ENCODE measurements at places on chromosomes 3 and 15. TPM values are rescaled to one million over a fixed set of nuclear protein-coding genes. Genes with fewer than 3 reads are reported as not detected.

COL6A5 gene
- total RNA-seq = 0.09 TPM

ANKUB1 gene
- total RNA-seq = not detected

RASA2 gene
- total RNA-seq = 10.6 TPM

SHC4 gene
- 2.0 TPM for total RNA-seq

BHLHE40 gene
- 13.2 TPM for total RNA-seq

ACOX2 gene
- 21.9 TPM for total RNA-seq

LARP6 gene
- 12.6 TPM for total RNA-seq

TRH gene
- total RNA-seq = 0.13 TPM

All from muscle of leg (tissue), 16 donors.